ENCODE measurements at places on chromosomes 2 and 18.

- no peak for DNase-seq
Observed at GRCh38 chr2:168993538-168993937, 37.6 kb downstream of the ABCB11 start.

DNA sequence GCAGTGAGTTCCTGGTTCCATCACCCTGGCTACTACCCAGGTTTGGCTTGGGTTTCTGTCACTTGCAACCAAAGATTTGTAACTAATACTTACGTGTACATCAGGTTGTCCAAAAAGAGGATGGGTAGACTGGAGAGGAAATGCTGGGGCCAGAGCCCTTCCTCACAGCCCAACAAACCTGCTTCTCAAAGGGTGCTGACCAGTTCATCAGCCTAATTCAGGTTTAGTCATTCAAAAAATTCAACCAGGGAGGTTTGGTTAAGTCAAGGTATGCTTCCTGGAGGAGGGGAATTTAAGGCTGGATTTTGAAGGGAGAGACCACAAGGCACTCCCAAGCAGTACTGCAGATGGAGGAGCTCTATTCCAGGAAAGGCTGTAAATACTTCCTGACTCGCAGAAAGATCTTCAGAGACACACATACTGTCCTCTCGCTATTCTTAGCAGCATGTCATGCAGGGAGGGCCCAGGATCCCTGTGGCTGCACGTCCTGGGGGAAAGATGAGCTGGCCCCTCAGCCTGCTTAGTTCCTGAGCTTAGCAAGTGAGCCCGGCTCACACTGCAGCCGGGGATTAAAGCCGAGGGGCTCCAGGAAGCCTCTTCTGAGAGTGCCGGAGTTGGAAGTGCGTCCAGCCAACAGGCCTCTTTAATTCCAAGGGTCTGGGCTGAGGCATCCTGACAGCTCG lies 40.0 kb upstream of the BIN1 start:
- DNase-seq: no peak

DNA sequence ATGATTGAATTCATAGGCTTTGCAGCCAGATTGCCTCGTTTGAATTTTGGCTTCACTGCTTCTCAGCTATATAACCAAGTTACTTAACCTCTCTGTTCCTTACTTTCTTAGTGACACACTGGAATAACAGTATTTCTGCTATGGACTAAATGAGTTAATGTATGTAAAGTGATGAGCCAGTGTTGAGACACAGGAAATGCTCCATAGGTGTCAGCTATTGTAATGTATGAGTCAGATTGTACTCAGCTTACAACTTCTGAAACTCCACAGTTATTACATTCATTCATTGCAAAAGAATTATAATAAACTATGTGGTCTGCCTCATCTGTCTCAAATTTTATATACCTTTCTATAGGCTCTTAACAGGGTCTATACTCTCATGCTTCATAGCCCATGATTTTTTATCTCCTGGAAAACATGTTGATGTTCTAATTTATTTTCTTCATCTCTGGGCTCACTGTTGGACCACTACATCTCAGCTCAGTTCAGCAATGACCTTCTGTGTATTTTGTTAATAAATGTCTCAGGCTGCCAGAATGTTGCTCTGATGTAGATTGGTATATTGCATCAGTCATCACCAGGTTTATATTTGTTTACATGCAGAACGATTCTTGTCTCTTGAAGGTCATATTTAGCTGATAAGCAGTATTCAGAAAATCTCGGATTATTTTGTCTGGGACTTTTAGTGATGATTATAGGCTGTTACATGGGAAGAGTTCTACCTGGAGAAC lies 76.2 kb downstream of the MAP3K20 start:
- no peak for DNase-seq

DNA sequence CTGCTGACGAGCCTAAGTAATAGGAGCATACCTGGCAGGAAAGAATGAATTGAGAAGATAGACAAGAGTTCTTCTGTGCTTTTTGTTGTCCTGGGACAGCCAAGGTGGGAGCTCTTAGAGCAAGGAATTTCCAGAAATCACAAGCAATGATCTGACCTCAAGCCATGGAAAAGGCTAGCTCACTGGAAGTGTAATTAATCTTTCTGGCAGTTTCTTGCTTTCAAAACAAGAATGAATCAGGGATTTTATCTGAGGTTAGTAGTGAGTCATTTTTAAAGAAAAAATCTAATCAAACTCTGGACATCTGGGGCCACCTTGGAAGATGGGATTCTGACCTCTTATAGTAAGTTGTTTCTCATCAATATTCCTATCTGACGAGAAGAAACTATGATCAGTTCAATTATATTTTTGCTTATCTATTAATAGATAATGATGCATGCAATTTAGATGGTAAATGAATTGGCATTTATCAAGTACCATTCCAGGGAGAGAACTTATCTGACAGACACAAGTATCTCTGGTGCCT lies 98.0 kb downstream of the ADCYAP1 start:
- no peak for DNase-seq

- no peak for DNase-seq
Observed at GRCh38 chr18:42113529-42114191, 158.6 kb downstream of the PIK3C3 start.

DNA sequence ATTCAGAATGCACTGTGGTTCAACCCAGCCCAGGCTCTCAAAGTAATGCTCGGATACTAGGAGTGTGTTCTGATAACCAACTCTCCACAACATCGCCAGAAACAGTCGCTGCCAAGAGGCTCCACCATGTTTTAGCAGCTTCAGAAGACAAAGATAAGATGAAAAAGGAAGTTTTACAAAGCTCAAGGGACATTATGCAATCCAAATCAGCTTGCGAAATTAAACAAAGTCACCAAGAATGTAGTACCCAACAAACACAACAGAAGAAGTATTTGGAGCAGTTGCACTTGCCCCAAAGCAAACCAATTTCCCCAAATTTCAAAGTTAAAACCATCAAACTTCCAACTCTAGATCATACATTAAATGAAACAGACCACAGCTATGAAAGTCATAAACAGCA lies 360.9 kb downstream of the XIRP2 start:
- DNase-seq: no peak

GRCh38 chr2:86301009-86301408 lies 36.4 kb downstream of the REEP1 start:
- no peak for DNase-seq

DNA sequence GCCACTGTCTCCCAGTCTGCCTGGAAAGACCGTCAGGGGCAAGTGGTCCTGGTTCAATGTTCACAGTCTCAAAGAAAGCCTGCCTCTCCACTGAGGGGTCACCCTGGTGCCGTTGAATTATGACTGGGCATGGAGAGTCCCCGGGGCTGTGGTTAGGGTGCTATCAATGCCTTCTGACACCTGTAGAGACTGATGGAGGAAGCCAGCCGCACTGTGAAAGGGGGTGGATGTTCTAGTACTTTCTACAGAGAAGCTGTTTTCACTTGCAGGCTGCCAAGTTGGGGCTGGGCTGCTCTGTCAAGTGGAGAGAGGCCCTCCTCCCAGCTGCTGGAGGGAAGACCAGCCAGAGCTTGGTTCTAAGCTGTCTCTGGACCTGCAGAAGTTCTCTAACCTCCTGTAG lies 80.5 kb downstream of the BCL2L11 start:
- DNase-seq: peak; percentile 71

GRCh38 chr2:101188683-101189405 lies 37.7 kb upstream of the TBC1D8 start:
- no peak for DNase-seq

GRCh38 chr2:41836948-41837347 lies 210.9 kb upstream of the PKDCC start:
- no peak for DNase-seq

- DNase-seq: no peak
Observed at GRCh38 chr18:36349552-36349951, 52.0 kb downstream of the FHOD3 start.

DNA sequence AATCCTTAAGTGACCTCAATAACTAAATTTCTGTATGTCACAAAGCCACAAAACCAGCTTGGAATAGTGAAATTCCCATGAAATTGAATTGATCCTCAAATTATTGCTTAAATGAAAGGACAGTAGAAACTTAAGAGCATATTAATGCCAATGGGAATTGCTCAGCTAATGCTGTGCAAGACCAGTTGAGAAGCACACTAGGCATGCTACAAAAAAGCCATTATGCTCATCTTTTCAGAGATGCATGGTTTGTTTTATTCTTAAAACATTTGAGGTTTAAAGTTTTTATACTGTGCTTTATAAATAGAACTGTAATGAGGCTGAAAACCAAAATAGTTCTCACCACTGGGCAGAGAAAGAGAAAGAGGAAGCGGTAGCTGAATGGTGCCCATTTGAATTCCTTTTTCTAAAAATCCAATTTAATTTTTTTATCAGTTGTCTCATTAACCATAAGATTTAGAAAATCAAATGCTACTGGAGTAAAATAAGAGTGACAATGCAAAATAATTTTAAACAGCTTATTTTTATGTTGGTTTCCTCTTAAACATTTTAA lies 98.6 kb downstream of the LNPK start:
- no peak for DNase-seq

GRCh38 chr2:12835733-12836132 lies 119.0 kb downstream of the TRIB2 start:
- DNase-seq: no peak

DNA sequence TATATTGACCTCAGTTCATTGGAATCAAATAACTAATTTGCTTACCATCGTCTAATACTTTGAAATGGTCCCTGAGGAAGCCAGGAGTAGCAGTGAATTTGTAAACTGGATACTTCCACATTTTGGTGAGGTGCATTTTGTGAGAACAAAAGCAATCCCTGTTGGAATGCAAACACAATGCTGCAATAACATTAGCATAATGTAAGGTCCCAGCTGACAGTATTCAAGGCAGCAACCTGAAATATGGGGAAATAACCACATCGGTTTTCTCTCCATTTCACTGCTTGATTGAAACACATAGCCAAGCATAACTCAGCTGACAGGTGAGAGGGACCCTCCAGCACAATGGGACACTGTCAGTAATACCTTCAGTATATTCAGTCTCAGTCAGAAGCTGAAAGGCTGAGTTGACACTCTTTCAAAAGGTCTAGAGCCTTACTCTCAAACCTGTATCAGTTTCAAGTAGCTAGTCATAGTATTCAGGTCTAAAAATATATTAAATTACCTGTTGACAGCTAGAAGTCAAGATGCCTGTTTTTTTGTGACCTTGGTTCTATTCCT lies 1311.9 kb upstream of the NRXN1 start:
- DNase-seq: no peak

- no peak for DNase-seq
Observed at GRCh38 chr2:239305222-239305575, 95.6 kb downstream of the HDAC4 start.

DNA sequence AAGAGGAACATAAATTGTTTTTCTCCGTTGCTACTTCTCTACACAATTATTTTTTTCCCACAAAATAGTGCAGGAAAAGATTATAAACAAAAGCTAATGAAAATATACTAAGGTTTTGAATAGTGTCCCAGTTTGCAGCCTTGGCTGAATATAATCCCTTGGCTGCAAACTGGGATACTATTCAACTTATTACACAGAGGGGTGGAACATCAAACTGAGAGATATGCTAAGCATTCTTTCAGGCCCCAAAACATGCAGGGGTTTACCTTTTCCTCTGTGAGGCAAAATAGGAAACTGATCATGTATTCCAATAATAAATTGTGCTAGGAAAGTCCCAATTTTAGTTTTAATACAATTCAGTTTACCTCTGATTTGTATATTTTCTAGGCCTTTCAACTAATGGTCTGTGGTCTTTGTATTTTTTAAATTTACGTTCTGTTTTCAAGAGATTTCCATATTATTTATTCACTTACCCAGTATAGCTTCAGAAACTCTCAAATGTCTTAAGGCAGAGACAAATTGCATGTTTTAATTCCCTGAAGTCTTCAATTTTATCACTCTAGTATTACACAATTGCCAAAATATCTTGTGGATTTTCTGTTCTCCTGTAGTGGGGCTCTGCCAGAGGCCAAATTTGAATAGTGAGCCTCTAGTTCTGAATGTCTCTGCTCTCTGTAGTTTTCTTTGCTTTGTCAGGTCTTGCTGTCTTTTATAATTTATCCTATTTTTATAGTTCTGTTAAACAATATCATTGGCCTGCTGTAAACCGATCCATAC lies 63.9 kb downstream of the PPP1R1C start:
- DNase-seq: no peak

- no peak for DNase-seq
Observed at GRCh38 chr2:190717764-190718651, 69.1 kb downstream of the NAB1 start.

DNA sequence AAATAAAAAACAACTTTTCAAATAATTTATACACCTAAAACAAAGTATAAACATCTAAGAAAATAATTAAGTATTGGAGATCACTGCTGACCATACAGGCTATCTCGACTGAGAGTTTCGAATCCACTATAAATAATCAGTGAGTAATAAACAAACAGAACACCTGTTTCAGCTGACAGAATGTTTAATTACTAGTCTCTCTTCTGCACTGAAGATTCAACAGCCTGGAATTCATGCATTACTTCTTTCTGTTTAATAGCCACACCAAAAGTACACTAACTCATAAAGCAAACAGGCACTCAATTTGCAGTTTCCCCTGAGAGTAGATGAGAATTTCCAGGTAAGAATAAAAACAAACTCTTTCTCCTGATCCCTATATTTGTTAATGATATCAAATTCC lies 138.5 kb downstream of the RBMS1 start:
- no peak for DNase-seq

GRCh38 chr18:59907660-59908059 lies 7.9 kb downstream of the PMAIP1 start:
- no peak for DNase-seq

- no peak for DNase-seq
Observed at GRCh38 chr2:174328961-174329715, 5.6 kb upstream of the SP9 start.

- DNase-seq: no peak
Observed at GRCh38 chr2:127511090-127511695, 15.1 kb downstream of the IWS1 start.

DNA sequence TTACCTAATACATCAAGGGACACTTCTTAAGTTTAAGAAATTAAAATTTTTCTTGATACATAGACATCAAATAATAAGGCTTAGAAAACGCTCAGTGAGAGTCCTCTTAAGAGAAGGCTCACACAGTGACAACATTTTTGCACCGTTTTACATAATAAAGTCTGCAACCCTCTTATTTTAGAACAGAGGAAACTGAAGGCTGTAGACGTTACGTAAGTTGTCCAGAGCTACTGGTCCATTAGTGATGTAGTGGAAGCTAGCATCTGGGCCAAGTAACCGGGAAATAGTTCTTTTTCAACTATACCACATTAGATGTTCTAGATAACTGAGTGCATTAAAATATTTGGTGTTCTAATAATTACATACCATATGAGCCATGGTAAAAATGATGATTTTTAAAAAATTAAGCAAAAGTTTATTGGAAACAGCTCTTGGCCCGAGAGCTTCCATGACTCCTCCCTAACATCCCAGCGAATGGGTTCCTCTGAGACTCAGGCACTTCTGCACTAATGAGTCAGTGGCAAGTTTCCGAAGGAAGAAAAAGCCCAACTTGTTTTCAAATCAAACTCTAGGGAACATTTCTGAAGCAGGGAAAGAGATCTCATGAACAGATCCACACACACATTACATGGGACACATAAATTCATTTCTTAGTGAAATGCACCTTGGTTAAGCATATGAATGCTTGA lies 232.6 kb upstream of the PXDN start:
- no peak for DNase-seq

Data from GM06990 (cell line).